Urothelium cell line (cell line): ENCODE measurements at places on chromosomes 3 and 15.
A peak's percentile ranks its signal among the peaks of the same experiment; 100 is the strongest.

DNA sequence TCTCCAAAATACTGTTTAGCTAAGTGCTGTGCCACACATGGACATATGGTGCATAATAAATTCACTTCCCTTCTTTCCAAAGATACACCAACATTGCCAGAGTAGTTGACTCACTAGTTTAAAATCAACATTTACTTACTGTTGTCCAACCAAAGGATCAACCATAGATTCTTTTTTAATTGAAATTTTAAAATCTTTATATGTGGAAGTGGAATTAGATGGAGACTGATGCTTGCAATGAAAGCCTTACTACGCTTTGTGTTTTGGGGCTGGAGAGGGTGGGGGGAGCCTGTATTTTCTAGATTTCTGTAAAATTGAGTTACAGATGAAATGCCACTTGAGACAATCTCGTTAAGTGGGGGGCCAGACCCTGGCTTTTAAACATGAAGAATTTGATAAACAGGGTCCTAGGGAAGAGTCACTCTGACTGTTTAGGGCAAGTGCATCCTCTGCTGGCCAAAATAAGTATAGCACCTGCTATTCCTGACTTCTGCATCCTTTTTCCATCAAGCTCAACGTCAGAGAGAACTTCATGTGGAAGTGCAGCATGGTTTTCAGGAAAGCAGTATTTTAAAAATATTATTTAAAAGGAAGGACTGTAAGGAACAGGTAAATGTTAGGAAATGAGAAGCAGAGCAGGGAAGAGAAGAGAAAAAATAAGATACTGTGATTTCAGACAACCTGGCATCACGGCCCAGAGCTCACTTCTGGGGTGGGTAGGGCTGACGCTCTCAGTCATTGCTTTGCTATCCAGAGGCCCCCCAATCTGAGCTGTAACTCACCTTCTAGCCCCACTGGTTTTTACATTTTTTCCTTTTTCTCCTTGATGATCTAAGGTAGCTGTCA, 76.7 kb downstream of the BOC start:
- DNase-seq = peak; percentile 64

- DNase-seq = no peak
Observed at GRCh38 chr15:82855286-82856100, 46.1 kb downstream of the WHAMM start.

DNA sequence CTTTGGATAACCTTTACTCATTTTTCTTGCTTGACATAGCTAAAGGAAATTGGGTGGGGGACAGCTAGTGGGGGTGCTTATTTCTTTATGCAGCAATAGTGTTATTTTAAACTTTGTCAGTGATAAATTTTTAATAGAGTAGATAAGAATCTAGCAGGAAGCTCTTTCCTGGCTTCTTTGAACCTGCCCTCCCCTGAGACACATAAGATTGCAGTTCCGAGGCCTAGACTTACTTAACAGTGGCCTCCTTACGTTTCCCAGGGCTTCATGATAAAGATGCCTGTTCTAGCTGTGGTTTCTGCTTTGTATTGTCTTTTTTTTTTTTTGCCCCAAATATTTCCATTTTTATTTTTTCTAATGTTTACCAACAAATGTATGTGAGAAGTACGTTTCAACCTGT, 170.1 kb downstream of the VPS8 start:
- no peak for DNase-seq

DNA sequence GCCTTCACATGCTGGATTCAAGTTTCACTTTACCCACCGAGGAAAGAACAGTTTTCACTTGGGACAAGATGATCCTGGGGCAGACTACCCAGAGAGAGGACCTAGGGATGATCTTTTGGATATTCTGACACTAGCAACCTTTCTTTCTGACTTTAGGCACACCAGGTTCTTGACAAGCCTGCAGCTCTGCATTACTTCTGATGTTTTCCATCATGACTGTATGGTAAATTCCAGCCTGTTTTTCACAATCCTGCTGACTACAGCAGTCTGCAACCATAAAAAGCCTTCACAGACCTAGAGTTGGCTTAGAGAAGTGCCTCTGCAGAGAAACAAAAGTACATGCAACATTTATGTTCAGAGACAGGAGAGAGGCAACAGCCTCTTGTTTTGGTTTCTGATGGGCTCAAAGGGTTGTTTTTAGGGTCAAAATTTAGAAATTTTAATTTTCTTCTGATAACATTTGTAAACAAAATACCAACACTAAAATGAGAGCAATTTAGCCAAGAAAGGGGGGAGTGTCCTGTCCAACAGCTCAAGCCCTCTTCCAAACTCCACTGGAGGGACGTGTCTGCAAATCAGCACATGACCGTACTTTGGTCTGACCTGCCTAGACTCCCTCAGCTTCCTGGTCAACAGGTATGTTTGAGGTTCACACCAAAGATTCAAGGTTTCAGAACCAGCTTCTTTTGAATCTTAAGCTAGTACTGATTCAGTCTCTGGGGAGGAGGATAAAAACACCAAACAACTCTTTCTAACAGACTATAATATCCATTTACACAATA, 799 bp downstream of the ABI3BP start:
- DNase-seq = peak; percentile 23

DNA sequence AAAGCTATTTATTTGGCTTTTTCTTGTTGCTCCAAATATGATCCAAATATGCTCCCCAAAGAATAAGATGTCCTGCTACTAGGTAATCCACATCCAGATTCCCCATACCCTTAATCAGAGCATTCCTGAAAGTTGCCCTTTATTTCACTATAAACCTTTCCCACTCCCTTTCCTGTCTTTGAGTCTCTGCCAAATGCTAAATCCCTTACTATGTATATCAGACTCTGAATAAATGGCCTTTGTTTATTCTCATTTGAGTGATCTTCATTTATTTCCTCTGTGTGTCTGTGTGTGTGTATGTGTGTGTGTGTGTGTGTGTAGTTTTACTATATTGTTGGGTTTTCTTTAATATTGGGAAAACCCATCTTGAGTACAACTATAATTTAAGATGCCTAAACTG, 7.0 kb upstream of the SPICE1 start:
- no peak for DNase-seq

DNA sequence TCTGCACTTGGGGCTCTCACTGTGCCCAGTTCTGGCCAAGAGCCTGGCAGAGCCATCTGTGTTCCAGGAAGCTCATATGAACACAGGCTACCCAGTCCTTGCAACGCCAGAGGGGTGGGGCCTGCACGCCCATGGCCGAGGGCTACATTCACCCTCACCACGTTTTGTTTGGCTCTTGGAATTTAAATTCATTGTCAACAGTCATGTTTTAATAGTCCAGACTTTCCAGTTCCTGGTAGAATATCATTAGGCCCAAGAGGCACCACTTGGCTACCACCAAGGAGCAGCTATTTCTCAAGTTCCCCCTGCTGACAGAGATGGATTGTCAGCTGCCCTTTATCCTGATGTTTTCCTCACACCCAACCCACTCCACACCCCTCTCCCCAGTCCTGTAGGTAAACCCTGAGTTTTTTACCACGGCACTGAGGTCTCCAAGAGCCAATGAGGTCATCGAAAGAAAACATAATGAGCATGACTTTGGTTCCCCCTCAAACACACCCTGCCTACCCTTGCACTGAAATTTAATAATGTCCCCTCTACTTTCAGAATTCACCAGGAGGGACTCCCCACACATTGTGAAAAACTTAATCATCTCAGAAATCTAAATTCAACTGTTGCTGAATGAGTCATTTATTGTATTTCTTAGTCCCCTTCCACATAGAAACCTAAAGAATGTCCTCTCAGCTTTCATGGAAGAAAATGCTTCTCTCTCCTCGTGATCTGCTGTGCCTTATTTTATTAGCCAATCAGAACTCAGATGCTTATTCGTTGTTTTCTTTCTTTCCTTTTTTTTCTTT, 125.1 kb downstream of the SHQ1 start:
- no peak for DNase-seq

GRCh38 chr15:28726102-28726501, 13.9 kb upstream of the GOLGA8M start:
- no peak for DNase-seq

DNA sequence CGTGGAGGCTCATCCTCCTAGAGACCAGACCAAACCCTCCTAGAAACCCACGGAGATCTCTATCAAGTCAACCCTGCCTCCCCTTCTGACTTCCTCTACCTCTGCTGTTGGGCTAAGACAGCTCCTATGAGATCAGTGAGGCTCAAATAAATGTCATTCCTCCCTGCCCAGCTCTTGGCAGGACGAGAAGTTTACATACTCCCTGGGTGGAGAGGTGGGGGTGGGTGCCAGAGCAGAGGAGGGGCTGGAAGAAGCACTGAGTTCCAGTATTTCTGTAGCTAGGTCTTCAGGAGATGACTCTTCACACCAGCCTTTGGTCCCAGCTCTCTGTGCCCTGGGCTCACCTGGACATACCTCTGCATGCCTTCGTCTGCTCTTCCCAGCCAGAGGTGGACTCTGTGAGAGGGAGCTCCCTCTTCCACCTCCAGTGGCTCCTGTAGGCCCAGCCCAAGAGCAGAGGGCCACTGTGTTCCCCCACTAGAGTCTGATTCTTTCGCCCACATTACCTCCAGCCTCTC, 42.4 kb upstream of the TLE3 start:
- no peak for DNase-seq

DNA sequence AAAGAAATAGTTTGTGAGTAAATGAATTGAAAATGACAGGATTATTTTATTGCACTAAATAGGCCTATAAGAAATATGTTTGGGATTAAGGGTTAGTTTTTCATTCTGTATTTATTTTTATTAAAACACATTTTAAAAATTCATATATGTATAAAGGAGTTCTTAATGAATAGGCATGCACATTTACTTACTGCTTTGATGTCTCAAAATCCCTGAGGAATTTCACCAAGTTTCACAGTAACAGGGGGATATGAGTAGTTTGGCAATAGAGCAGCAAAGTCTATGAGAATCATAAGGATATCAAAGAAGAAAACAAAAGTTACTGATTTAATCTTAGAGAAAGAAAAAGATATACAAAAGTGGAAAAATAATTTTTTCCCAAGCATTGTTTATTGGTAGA, 411.7 kb downstream of the NAALADL2 start:
- no peak for DNase-seq

DNA sequence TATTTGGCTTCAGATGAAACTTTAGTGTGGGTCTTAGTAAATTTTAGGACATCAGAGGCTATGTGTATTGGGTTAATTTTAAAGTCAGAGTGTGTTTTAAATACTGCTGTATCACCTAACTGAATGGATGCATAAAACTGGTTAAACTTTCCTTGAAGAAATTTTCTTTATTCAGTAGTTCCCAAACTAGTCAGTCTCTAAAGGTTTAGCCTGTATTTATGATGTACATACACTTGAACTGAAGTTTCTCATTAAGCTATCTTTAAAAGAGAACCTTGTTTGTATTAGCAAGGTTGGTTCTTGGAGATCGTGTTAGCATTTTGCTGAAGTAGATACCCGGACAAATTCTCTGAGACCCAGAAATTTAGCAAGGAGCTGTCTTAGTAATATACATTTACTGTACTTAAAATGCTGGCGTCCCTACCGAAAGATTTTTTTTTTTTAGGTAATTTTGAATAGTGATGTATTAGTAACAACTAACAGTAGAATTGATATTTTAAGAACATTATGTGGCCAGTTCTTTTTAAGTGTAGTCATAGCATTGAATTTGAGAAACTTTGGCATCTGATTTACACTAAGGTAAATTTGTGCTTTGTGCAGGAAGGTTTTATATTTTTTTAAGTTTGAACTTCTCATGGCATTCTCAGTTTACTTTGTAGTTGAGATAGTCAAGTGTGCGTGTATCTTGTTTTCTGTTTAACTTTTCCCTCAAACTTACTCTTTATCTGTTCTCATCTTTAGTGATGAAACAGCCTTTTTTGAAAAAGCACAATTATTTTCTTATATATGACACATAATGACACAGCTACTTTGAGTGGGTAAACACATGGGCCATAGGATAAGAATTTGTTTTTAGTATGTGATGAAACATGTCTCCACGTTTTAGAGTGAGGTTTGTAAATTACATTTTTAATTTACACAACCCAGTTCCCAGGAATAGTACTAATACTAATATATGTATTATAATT, 2.9 kb downstream of the DIPK2A start:
- no peak for DNase-seq

- DNase-seq = no peak
Observed at GRCh38 chr3:9130345-9131305, 118.8 kb downstream of the SRGAP3 start.

DNA sequence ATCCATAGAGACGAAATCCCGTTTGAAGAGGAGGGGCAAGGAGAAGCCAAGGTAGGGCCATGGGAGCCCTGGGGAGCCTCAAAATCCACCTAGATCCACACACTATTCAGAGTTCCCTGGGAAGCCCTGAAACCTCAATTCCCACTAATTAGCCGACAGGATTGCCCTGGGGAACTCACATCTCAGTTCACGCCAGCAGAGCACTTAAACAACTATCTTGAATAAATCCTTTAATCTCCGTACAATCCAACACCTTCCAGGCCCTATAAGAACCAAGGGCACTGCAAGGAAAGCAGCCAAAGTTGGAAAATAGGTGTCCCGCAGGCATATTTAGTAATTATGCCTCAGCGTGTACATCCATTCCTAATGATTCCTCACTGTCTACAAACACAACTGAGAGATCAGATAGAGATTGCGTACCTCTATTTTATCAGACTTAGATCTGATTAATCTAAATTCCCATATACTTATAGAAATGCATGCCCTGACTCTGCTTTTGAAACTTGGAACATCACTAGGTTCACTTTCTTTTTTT, 25.6 kb upstream of the EIF4A2 start:
- no peak for DNase-seq

DNA sequence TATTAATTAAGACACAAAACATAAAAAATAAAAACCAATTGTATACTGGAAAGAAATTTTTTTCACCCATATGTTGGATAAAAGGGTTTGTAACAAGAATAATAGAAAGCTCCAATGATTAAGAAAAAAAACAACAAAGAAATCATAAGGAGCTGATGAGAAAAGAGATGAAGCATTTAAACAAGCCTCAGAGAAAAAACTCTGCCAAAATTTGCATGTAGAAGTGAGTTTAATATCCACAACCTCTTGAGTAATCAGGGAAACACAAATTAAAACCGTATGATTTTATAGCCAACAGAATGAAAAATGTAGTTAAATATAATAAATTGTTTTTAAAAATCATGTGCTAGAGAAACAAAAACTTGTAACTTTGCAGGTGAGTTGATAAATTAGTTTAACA, 192.9 kb downstream of the BCHE start:
- DNase-seq = no peak

DNA sequence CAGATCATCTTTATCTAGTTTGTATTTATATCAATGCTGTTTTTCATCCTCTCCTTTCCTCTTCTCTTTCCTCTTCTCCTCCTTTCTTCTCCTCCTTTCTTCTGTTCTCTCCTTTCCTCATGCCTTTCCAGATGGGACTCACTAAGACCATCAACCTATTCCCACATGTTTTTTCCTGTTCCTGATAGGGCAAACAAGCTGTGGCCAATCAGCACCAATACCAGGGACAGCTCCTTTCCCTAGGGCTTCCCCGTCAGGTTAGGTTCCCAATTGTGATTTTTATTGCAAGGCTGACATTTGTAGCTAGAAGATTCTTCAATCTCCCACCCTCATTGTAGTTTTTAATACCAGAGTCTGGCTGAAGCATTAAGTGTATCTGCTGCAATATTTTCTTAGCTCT, 76.3 kb upstream of the COL8A1 start:
- peak; percentile 63 for DNase-seq

GRCh38 chr3:67655364-67656121, 1.1 kb upstream of the SUCLG2 start:
- DNase-seq = no peak
